ENCODE measurements at places on chromosomes 16 and 17.
A peak's percentile ranks its signal among the peaks of the same experiment; 100 is the strongest.

GRCh38 chr16:48246066-48246465, 1.3 kb downstream of the ABCC11 start:
- no peak for DNase-seq

GRCh38 chr17:41413982-41414381, 10.4 kb downstream of the KRT37 start:
- DNase-seq: no peak

DNA sequence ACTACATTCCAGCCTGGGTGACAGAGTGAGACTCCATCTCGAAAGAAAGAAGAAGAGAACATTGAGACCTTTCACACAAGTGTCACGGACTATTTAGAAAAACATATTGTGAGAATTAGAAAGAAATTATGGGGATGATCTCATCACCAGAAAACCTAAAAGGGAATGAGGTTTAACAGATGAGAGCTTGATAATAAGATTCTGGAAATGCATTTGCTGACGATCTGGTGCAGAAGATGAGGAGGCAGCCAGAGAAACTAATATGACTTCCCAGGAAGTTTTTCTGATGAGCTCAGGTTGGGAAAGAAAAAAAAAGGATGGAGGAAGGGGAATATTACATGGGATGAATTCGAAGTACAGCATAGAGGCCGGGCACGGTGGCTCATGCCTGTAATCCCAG, 10.8 kb upstream of the APOH start:
- DNase-seq: no peak

- DNase-seq: peak; percentile 77
Measured at GRCh38 chr17:40608061-40608581, 39.5 kb downstream of the SMARCE1 start.

- no peak for DNase-seq
Measured at GRCh38 chr16:10083301-10083700, 98.9 kb downstream of the GRIN2A start.

DNA sequence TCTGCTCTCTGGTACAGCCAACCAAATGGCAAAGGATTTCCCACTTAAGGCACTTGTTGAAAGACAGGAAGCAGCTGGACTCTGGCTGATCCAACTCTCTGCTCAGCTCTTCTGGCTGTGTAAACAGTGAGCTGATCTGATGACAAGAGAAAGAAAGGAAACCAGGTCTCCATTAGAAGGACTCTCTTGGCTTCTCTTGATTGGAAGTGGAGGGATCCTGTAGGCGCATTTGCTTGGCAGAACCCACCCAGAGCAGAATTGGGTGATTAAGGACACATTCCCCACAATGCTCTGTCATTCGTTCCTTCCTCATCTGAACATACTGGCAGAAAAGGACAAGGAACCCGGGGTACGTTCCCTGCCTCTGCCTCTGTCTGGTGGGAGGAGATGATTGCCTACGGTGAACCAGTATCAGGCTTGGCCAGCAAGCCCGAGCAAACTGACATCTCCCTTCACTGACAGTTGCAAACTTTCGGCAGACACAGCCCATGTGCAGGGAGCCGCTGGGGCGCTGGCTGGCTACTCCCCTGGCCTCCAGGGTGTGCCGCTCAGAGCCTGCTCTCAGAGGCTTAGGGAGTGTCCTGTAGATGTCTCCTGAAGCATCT, 29.1 kb downstream of the LDHD start:
- DNase-seq: no peak

GRCh38 chr17:52790359-52790955, 631.9 kb upstream of the CA10 start:
- DNase-seq: no peak

GRCh38 chr17:21251337-21252010, 1.7 kb downstream of the NATD1 start:
- DNase-seq: no peak

GRCh38 chr17:7715936-7716886, 1.3 kb upstream of the DNAH2 start:
- DNase-seq: no peak

GRCh38 chr17:62580947-62581346, 46.5 kb upstream of the MRC2 start:
- no peak for DNase-seq

- DNase-seq: no peak
Measured at GRCh38 chr17:16037636-16038035, 38.0 kb downstream of the TTC19 start.

DNA sequence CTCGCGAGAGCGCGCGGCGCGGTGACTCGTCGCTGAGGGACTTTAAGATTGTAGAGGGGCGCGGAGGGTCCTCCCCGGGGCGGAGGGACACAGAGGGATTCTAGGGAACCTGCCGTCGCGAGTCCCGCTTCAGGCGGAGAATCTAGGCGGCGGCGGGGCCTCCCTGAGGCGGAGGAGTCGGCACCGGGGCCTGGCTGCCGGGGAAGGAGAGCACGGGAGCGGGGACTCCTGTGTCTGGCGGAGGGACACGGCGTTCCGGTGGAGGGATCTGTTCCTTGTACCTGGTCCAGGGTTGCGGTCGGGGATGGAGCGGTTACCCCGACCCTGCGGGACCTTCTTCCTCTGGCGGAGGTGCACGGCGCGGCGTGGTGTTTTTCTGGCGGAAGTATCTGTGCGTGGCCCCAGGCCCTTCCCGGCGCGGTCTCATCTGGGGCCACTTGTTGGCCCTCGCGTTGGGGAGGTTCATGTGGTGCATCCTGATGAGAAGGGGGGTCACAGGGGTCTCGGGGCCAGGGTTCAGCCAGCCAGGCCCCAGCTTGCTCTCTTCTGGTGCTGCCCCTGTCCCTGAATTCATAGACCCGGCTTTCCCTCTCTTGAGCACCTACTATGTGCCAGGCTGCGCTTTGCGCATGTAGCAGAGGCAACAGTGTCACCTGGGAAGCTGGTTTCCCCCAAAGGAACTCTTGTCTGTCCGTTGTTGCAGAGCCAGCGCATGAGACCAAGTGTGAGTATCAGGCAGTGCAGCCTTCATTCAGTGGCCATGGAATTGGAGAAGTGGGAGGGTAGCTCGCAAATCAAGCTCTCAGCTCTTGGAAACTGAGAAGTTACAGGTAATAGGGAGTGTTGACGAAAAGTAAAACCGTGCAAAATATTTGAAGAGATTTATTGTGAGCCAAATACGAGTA, 563 bp upstream of the ZKSCAN2 start:
- DNase-seq: peak; percentile 80

GRCh38 chr17:14838567-14838966, 426.6 kb downstream of the PMP22 start:
- no peak for DNase-seq

GRCh38 chr17:49942947-49943346, 26.0 kb upstream of the DLX4 start:
- DNase-seq: no peak

DNA sequence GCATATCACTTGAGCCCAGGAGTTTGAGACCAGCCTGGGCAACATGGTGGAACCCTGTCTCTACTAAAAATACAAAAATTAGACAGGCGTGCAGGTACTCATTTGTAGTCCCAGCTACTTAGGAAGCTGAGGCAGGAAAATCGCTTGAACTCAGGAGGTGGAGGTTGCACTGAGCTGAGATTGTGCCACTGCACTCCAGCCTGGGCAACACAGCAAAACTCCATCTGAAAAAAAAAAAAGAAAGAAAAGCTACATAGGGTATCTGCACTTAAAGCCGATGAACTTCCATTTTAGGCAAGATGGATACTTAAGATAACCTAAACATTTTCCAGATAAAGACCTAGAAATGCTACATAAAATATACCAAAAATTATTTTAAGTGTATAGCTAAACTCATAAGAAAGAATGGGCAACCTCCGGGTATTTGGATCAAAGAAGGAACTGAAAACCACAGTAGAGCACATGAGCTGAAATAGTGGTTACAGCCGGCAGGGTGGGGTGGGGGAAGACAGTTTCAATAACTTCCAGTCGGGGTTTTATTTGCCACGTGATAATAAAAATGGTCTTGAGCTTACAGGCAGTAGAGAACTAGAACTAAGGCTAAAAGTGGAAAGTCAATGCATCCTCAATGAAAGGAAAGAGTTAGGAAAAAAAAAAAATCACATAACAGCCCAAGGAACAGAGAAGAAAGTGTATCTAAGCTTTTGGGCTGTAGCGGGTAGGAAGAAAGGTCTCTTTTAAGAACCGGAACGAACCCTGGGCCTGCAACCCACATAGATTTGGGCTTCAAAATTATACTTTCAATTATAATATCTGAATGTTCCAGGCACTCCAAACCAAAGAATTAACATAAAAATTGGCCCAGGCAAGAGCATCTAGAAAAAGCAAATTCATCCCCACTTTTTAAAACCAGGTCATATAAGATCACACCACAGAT, 53.1 kb downstream of the CFDP1 start:
- peak; percentile 60 for DNase-seq

- DNase-seq: no peak
Measured at GRCh38 chr16:50246299-50247122, 19.8 kb upstream of the ADCY7 start.

GRCh38 chr17:33936764-33937163, 318.3 kb upstream of the CCL2 start:
- DNase-seq: no peak

- DNase-seq: peak; percentile 23
Measured at GRCh38 chr16:1613728-1614455, 1.7 kb downstream of the CRAMP1 start.

- DNase-seq: no peak
Measured at GRCh38 chr16:19780321-19780720, 62.2 kb downstream of the IQCK start.

- DNase-seq: no peak
Measured at GRCh38 chr17:75030161-75030560, 16.6 kb downstream of the ATP5PD start.

GRCh38 chr16:84438971-84439696, 65.3 kb downstream of the MEAK7 start:
- DNase-seq: no peak

DNA sequence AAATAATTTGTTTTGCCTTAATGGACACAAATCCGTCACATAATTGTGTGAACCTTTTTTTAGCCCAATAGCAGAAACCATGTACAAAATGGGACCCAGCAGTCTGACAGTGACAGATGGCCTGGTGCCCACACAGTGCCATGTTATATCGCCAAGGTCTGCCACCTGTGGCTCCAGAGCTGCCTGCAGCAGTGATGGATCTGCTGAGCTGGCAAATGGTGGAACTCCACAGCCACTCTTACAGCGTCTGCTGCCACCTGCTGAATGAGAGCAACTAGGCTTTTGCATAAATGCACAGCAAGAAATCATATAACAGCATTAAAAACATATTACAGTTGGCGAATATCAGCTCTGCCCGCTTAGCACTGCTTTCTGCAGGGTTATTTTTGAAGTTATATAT, 59.4 kb downstream of the NUP93 start:
- peak; percentile 17 for DNase-seq

DNA sequence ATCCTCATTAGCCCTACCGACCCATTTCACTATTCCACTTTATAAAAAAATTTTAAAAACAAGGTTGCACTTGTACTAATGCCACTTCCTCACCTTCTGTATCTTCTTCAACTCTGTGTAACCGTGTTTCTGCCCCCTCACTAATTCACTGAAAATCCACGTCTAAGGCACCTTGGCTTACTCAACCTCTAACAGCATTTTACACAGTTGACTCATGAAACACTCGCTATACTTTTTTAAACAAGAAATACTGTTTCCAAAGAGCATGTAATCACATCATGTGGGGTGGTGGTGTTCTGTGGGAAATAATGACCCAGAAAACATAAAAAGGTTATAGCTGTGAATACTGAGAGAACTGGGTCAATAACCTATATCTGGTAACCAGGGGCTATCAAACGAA, 79.9 kb downstream of the NCOR1 start:
- no peak for DNase-seq

DNA sequence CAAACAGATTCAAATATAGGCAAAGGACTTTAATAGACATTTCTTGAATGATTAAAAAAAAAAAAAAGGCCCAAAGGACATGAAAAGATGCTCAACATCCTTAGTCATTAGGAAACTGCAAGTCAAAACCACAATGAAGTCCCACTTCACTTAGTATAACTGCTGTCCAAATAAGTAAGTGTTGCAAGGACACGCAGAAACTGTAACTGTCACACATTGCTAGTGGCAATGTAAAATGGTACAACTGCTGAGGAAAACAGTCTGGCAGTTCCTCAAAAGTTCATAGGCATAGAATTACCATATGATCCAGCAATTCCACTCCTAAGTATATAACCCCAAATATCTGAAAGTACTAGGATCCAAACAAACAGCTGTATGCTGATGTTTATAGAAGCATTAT, 112.7 kb downstream of the BRIP1 start:
- DNase-seq: no peak

DNA sequence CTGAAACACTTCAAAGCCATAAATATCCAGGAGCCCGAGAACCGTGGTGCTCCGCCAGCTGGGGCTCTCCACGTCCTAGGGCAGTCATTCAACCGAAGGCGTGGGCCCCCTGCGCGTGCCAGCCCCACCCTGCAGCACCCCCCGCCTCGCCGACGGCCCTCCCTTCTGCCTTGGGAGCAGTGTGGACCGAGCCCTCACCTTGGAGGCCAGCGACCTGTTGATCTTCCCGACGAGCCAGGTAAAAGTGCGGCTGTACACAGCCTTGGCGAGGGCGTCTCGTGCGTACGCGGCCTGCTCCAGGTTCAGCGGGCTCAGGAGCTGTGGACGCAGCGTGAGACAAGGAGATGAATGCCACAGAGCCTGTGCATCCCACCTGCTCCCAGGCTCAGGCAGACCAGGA, 14.1 kb downstream of the MYO1C start:
- DNase-seq: no peak

GRCh38 chr17:40068129-40068581, 5.4 kb downstream of the THRA start:
- DNase-seq: no peak

DNA sequence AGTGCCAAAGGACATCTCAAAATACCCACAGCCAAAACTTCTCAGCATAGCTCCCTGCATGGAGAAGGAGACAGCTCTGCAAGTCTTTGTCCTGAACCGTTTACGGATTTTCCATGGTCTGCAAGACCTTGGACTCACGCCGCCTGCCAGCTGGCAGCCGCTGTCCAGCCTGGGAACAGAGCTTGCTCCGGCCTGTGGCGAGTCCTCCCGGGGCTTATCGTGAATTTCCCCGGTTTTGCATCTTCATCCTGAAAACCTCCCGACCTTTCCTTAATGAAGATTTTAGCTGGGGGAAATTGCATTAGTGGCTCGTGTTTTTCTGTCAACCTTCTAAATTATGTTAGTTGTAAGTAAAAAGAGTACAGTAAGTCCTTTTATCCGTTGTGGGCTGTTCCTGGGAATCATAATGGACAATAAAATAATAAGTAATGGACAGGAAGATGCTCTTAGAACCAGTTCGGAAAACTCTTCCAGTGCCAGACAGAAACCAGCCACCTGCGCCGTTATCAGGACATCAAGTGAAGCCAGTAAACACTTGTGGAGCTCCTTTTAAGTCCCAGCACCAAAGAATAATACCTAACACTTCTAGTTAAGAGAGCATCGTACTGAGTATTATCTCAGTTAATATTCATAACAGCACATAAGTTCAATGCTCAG, 112.4 kb upstream of the NOL11 start:
- no peak for DNase-seq

DNA sequence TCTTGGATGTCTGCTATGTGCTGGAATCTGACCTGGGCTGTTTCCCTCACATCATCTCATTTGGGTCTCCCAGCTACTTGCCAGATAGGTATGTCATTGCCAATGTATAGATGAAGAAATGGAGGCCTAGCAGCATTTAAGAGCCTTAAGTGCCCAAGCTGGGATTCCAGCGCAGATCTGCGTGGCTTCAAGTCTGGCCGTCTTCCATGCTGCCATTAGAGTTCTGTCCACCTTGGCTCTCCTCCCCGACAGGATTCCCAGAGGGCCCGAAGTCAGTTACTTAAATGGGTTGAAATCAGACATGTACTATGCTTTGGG, 33.0 kb upstream of the CCR7 start:
- no peak for DNase-seq

Measured in CD4-positive, alpha-beta T cell treated with Interleukin-4 for 1 hour (primary cell).